Kidney tubule cell (primary cell): ENCODE measurements at places on chromosomes 5 and 9.

GRCh38 chr5:79330071-79330470, 94.1 kb downstream of the JMY start:
- no peak for DNase-seq

DNA sequence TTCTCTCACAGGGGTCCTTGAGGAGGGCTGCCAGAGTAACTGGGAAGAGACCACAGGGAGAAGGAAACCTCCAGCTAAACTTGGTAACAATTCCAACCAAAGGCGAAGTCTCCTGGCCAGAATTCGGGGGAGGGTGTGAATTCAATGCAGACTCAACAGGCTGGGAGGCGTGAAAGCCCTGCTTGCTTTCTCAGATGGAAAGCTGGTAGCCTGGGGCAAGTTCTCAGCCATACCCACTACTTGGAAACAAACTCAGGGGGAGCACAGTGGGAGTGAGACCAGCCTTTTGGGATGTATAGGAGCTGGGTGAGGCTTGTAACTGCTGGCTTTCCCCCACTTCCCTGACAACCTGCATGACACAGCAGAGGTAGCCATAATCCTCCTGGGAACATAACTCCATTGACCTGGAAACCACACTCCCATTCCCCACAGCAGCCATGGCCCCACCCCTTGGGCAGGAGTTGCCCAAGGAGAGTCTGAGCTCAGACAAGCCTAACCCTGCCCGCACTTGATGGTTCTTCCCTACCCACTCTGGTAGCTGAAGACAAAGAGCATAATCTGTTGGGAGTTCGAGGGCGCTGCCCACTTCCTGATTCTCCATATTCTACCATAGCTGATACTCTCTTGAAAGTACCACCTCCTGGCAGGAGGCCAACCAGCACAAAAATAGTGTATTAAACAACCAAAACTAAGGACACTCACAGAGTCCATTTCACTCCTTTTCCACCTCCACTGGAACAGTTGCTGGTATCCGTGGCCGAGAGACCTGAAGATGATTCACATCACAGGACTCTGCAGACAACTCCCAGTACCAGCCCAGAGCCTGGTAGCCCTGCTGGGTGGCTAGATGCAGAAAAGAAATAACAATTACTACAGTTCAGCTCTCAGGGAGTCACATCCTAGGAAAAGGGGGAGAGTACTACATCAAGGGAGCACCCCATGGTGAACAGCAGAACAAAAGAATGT, 123.8 kb downstream of the FAM170A start:
- no peak for DNase-seq

- DNase-seq = peak; percentile 71
Observed at GRCh38 chr5:151696470-151697061, 9.9 kb upstream of the SPARC start.

DNA sequence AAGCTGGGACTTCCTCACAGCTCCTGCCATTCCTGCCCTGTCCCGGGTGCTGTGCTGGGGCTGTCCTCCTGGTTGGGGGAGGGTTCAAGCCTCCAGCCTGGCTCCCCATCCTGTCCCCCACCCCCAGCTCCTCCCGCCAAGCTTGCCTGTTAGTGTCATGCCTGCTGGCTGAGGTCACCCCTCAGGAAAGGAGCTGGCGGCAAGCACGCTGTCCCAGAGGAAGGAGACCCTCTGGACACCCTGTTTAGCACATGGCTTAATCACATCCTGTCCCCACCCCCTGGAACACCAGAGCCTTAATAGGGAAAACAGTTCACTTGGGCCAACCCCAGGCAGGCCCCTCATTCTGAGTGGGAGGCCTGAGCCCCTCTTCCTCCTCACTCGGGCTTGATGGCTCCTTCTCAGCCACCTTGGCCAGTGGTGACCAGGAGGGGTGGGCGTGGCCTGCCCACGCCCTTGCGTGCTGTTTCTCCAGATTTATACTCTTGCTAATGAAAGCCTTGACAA, 9.2 kb upstream of the PHYHD1 start:
- peak; percentile 93 for DNase-seq

GRCh38 chr9:33377089-33377715, 25.2 kb downstream of the AQP7 start:
- DNase-seq = no peak

- no peak for DNase-seq
Observed at GRCh38 chr9:28563291-28563934, 990.1 kb upstream of the C9orf72 start.

DNA sequence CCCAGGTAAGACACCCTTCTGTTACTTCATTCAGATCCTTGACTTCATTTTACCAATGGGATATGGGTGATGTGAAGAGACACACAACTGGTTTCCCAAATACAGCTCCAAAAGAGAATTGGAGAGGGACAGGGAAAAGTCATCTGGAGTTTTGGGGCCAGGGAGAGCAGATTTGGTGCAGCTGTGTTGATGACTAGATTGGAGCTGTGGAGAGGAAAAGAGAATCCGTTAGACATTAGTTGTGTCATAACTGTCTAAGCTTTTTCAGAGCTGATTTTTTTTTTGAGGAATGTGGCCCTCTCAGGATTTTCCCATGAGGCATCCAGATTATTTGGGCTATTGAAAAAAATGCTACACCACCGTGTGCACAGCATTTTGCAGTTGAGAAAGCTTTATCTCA, 423.4 kb downstream of the DMAC1 start:
- no peak for DNase-seq

- DNase-seq = peak; percentile 51
Observed at GRCh38 chr9:4555236-4555635, 65.0 kb downstream of the SLC1A1 start.

DNA sequence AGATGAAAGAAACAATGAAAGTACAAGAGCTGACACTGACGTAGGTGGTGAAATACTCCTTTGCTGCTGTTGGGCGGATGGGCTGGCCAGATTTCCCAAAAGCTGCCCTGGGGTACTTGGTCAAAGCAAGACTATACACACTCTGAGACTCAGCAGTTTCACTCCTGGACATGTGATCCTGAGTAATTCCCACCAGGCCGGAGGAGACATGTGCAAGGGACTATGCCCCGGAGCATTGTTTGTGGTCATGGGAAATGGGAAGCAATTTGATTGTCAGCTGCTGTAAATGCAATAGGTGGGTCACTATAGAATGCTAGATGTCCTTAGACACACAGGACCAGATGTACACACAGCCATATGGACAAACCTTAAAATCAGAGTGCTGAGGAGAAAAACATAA, 116.1 kb downstream of the DCP2 start:
- peak; percentile 33 for DNase-seq

DNA sequence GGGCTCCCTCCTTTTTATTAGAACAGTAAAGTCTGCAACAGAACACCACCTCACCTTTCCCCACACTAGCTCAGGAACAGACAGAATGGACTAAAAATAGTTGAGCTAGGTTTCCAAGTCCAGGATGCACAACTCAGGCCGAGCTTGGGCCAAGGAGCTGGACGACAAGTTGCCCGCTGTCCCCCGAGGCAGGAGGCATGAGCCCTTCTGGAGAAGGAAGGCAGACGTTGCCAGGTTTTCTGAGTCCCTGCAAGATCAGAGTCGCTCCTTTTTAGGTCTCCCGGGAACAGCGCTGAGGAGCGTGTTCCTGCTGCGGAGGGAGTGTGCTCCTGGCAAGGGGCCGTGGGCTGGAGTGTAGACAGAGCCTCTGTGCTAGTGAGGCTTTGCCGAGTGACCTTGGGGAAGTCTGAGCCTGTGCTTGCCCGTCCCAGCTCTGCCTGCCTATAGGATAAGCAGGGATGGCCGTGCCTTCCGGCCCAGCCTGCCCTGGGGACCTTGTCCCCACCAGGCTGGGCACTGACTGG, 121.6 kb downstream of the WNK2 start:
- no peak for DNase-seq

DNA sequence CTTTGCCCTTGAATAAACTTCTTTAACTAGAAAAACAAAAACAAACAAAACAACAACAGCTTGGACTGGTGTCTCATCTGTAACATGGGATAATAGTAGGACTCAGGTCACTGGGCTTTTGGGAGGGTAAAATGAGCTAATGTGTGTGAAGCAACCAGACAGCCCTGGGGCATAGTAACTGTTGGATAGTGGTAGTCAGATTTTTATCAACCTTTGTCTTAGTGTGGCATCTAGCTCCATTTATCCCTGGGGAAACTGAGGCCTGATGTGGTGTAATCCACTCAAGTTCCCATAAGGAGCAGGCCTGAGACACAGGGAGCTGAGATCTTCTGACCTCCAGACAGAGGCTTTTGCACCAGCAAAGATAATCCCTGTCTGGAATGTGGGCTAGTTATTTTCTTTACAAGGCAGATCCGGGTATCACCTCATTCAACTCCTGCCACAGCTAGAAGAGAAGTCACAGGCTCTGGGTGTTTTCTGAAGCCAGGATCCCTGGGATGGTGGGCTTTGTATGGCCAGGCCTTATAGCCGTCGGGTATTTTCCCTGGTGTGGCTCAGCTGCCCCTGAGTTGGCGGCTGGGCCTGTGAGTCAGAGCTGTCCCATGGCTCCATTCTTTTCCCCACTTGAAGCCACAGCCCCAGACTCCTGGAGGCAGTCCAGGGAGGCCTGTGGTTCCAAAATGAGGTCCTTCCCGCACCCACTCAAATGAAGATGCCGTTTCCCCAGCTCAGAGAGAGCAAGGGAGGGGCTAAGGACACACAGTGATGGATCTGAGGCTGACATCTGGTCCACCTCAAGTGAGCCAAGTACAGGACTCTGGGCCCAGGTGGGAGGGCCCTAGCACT, 26.1 kb upstream of the CSF1R start:
- DNase-seq = peak; percentile 54
